ENCODE measurements at places on chromosomes 5 and 9.

DNA sequence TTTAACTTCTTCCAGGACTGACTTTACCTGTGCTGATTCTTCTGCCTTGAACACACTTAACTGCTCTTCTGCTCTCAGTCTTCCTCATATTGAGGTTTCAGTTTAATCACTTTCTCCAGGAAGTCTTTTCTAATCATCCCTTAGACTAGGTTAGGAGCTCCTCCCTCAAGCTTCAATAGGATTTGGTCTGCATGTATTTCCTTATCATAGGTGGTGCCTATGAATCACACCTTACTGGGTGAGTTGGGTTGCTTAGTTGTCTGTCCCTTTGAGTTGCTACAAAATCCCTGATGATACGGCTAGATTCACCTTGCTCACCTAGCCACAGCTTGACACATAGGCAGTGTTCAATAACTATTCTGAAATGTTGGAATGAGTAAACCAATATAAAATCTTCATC, 164.4 kb downstream of the DNAH5 start:
- no peak for DNase-seq

GRCh38 chr5:172443441-172444109, 10.8 kb downstream of the SH3PXD2B start:
- DNase-seq = peak; percentile 91

GRCh38 chr5:164277720-164278119, 772.3 kb downstream of the MAT2B start:
- DNase-seq = no peak

- DNase-seq = no peak
Observed at GRCh38 chr9:92759446-92759845, 5.2 kb downstream of the BICD2 start.

- no peak for DNase-seq
Observed at GRCh38 chr5:68875351-68875750, 218.5 kb upstream of the SLC30A5 start.

DNA sequence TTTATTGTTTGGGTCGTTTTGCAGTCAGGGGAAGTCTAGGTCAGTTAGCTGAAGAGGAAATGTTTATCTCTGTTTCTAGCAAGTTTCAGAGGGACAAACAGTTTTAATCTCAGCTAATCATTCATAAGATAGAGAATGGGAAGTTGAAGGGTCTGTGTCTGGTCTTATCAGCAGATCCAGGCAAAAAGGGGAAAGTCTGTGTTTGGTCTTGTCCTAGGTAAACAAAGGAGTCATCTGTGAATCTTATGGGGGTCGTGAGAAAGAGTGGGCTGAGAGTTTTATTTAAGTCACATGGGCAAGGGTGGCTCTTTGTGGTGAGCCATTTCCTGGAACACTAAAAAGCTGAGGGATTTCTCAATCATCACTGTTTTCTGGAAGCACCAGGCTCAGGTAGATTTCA, 5.6 kb upstream of the SNCAIP start:
- no peak for DNase-seq

GRCh38 chr5:143781993-143782520, 29.9 kb upstream of the HMHB1 start:
- no peak for DNase-seq

GRCh38 chr5:80754900-80755299, 100.1 kb upstream of the DHFR start:
- DNase-seq = no peak

DNA sequence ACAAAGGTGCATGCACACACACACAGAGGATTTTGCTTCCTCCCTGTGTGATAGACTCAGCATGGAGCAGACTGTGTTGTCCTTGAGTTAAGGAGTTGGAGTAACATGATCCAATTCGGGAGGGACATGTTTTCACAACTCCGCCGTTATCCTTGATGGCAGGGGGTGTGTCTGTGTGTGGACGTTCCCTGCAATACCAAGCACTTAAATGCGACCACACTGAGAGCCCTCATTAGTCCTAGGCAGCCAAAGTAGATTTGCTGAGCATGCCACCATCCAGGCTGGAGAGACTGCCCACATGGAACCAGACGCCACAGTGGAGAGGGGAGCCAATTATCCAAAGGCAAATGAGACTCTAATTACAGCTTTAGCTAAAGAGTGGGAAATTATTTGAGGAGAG, 140.1 kb downstream of the DOCK2 start:
- no peak for DNase-seq

DNA sequence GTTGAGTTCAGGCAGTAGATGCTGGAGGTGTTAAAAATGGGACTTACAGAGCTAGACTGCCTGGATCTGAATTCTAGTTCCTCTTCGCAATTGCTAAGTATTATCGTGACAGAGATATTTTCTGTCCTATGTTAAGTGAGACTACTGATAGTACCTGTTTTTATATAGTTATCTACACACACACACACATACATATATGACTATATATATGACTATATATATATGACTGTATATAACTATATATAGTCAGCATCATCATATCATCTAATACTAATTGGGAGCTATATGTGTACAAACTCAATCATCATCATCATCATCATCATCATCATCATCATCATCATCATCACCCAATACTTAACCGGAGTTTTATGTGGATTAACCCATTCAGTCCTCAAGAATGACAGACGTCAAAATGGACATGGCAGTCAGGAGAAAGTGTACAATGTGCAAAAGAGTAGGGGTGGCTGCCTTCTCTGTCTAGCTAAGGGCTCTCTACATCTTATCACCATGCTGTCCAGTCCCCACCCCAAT, 7.3 kb downstream of the PIK3R1 start:
- DNase-seq = no peak

GRCh38 chr5:170152767-170153166, 47.1 kb downstream of the FOXI1 start:
- peak; percentile 60 for DNase-seq

DNA sequence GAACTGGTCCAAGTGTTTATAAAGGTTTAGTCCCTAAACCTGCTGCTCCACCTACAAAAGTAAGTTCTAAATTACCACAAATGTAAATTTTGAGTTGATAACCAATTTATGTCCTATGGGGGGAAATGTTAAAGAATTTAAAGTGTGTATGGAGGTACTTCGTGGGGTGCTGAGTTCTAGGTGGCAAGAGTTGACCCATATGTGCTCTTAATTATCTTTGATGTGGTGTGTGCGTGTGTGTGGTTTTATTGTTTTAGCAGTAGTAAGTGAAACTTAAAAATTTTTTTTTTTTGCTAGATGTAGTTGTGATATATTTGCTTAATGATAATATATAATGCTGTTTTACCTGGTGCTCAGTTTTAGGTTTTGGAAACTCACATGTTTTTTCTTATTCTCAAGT, 72.6 kb downstream of the GPBP1 start:
- DNase-seq = no peak

DNA sequence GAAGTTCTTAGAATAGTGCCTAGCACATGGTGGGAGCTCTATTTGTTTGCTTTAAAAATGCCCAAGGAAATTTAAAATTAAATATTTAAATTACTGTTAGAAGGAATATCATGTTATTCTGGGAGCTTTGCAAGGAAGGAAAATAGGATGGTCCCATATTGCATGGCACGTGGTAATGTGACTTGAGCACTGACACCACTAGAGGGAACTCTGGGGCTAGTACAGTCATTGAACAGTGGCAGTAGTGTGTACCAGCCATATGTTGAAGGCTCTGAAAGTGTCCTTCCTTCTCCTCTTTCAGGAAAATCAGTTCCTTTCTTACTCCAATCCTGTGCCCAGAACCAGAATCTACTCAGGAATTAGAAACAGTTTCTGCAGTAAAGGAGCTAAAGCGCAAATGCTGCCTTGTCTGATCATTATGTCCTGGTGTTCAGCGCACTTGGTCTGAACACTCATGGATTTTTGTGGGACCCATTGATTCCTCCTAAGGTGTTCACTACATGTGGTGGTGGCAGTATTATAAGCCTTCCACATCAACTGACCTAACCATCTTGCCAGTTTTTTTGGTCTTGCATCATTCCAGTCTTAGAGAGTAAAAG, 54.1 kb downstream of the GDA start:
- no peak for DNase-seq

DNA sequence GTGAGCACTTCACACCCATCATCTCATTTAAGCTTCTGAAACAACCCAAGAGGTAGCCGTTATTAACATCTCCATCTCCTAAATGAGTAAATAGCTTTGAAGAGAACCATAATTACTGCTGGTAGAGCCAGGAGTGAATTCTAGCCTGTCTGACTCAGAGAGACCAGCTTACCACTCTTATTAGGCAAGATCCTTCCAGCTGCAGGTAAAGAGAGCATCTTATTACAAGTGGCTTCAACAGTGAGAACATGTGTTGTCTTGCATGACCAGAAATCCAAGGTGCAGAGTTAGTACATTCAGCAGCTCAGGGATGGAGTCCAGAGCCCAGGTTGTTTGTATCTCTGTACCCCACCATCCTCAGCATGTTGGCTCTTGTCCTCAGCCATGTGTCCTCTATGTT, 10.9 kb upstream of the AFAP1L1 start:
- no peak for DNase-seq

GRCh38 chr9:27352457-27353165, 55.7 kb upstream of the EQTN start:
- no peak for DNase-seq

DNA sequence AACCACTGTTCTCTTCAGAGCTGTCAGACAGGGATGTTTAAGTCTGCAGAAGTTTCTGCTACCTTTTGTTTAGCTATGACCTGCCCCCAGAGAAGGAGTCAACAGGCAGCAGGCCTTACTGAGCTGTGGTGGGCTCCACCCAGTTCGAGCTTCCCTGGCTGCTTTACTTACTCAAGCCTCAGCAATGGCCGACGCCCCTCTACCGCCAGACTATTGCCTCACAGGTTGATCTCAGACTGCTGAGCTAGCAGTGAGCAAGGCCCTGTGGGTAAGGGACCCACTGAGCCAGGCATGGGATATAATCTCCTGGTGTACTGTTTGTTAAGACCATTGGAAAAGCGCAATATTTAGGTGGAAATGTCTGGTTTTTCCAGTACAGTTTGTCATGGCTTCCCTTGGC, 229.6 kb downstream of the TMEM167A start:
- no peak for DNase-seq

DNA sequence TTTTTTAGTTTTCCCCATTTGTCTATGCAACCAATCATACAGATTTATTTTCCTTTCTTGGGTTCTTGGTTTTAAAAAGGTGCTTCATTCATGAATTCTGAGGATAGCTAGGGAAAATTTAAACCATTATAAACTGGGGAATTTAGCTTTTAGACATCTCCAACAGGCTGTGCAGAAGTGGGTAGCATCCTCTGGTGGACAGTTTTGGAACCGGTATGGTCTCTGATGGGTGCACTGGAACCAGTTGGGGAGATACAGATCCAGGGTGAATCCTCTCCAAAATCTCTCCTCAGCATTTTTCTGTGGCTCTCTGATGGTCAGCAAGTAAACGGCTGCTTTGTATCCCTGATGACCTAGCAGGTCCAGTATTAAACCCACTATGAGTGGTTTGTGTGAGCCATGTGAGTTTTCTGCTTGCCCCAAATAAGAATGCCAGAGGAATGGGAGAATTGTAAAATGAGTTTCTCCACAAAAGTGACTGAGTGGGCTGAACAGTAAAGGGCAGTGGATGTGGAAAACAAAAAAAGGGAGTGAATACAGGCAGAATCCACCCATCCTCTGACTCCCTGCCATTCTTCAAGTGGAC, 9.1 kb upstream of the DNAJC25 start:
- no peak for DNase-seq

DNA sequence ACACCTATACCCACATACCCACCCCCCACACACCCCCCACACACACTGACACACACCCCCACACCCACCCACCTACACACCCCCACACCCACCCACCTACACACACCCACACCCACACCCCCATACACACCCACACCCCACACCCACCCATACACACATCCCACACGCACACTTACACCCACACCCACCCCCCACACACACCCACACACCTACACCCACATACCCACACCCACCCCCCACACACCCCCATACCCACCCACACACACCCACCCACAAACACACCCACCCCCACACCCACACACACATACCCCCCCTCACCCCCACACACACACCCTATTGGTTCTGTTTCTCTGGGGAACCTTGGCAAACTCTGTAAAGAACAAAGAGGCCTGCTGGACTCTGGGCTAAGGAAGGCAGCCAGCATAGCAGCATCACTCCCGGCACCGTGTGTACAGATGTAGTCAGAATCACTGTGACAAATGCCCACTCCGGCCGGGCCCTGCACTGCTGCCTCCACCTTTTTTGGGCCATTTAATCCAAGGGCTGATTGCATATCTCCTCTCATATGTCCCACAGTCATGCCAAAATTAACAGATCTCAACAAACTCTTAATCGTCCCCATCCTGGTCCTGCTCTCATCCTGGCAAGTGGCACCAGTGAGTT, 42.3 kb downstream of the COL23A1 start:
- no peak for DNase-seq

GRCh38 chr9:130872912-130873503, 23.6 kb downstream of the QRFP start:
- DNase-seq = no peak

DNA sequence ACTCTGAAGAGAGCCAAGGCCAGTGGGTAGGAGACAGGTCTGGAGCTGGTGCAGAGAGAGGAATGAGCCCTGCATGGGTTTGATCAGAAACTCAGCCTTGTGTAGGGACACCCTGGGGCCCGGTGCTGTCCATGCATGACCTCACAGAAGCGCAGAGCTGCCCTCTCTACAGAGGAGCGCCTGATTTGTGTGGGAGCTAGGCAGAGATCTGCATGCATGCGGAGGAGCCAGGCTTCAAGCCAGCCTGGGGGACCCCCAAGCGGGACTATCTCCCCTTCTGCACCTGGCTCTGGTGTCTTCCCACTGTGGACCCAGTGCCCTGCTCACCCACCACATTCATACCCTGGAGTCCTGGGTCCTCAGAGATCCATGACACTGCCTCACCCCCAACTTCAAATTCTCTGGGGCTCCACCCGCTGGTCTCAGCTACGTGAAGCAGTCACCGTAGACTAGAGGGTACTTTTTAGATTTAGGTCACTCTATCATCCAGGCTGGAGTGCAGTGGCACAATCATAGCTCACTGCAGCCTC, 2.6 kb upstream of the LCN2 start:
- no peak for DNase-seq

- no peak for DNase-seq
Observed at GRCh38 chr5:154103233-154103632, 64.5 kb downstream of the MFAP3 start.

- DNase-seq = no peak
Observed at GRCh38 chr5:58240322-58240721, 219.6 kb downstream of the PLK2 start.

GRCh38 chr9:71303351-71303750, 181.9 kb upstream of the TRPM3 start:
- no peak for DNase-seq

DNA sequence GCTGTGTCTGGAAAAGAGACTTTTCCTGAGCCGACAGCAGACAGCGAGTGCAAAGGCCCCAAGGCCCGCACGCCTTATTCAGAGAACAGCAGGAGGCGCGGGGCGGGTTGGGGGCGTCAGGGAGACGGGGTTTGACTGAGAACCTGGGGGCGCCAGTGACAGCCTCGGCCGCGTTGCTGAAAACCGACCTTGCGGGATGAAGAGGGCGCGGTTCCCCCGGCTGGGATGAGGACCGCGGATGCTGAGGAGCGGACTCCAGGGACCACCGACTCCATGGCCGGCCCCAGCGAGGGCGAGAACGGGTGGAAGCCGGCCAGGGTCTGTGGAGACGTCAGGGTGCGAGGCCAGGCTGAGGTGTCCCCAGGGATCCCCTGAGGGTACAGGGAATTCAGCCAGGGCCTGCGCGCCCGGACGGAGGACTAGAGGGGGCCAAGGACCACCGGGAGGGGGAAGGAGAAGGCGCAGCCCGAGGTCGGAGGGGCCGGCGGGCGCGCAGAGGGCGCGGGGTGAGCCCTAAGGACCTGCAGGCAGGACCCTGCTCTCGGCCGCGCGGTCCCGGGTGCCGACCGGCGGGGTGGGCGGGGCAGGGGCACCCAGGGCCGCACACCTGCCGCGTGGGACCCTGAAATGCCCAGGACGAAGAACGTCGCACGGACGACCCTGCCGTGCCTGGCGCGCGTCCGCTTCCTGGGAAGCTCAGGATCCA, 837 bp upstream of the AHRR start:
- no peak for DNase-seq

Measured in coronary artery (tissue), 2 donors.